ENCODE measurements at places on chromosomes 11 and 22.

- no peak for DNase-seq
Measured at GRCh38 chr11:61607920-61608599, 27.2 kb upstream of the SYT7 start.

DNA sequence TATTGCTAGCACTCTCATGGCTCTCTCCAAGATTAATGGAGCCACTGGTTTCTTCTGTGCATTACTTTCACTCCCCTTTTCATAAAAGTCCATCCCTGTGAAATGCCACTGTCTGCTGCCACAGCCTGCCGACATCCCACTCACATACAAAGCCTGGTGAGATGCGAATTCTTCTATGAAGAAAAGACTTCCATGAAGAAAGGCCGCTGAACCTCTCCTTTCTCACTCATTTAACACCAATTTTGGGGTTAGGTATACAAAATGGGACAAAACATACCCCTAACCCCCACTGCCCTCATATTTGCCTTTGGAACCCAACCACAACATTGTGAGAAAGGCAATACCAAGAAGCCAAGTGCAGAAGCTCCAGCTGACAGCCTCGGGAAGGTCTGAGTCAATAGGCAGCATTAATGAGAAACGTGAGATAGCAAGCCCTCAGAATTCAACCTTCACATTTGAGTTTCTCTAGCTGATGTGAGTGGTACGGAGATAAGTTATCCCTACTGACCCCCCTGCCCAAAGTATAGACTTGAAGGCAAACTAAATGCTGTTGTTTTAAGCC is 156.4 kb downstream of the ATG16L2 start:
- no peak for DNase-seq

DNA sequence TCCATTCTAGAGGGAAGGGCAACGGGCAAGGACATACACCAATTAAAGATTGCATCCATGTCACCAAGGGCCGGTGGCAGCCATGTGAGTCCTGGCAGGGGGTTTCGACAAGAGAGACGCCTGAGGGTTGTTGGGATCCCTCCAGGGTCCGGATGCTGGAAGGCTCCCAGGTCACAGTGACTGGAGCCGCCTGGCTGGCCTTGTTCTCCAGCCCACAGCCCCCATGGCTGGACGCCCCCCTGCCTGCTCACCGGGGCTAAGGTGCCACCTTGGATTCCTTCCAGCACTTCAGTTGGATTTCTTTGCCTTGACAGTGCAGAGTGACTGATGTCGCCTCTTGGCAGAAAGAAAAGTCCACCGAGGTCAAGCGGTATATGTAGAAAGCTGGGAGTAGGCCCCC is 42.6 kb downstream of the ANO1 start:
- no peak for DNase-seq

GRCh38 chr22:50467341-50467740 is 7.5 kb downstream of the SBF1 start:
- DNase-seq = no peak

- peak; percentile 34 for DNase-seq
Measured at GRCh38 chr22:36156515-36157419, 3.8 kb downstream of the APOL3 start.

- no peak for DNase-seq
Measured at GRCh38 chr11:114604179-114604813, 8.7 kb upstream of the NXPE4 start.

GRCh38 chr11:120569861-120570260 is 58.3 kb downstream of the GRIK4 start:
- no peak for DNase-seq

DNA sequence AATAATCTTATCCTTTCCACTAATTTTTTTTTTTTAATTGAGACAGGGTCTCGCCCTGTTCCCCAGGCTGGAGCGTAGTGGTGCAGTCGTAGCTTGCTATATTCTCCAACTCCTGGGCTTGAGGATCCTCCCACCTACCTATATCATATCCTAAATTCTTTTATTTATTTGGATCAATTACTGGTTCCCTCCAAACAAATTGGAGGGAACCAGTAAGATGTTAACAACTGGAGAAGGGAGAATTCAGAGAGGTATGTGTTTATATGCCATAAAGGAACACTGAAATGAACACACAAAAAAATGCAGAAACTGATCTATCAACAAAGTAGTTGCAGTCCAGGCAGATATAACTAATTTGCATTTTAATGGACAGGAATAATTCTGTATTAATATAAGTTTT is 63.6 kb downstream of the ATXN10 start:
- no peak for DNase-seq

DNA sequence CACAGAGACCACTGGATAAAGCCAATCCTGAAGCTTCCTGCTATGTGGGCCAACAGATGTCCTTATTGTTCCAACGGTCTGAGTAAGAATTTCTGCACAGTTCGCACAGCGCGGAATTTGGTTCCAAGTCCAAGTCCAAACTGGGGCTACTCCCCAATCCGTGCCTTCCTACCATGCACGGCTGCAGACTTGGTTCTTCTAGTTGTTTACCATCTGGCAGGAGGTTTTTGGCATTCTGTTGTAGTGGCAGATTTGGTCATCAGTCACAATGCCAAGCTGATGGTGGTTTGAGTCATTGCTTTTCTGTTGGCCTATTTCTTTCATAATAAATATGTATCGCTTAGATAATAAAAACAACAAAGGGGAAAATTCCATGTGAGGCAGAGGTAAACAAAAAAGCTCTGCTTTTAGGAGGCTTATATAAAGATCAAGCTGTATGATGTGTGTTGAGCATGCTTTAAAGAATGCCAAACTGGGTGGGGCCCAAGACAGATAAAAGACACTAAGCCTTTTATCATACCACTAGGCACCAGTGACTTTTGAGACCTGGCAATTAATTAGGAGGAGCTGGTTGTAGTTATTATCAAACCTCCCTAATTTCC is 52.5 kb upstream of the SYN3 start:
- no peak for DNase-seq

DNA sequence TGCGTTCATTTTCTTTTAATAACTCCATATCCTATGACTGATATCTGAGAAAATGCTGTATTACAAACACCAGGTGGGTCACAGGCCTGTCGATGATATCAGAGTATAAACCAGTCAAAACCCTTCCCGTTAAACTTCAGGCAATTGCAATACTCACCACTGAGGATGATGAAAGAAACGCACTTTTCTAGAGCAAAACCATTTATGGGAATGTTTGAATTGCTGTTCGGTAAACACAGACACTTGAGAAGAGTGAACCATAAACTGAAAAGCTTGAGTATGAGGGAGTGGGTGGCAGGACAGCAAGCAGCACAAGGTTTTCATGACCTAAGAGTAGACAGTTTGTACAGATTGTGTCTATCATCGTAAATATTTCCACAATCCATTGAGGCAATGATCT is 139.8 kb upstream of the CEP126 start:
- no peak for DNase-seq

GRCh38 chr22:48315439-48316256 is 1512.0 kb downstream of the BRD1 start:
- no peak for DNase-seq

DNA sequence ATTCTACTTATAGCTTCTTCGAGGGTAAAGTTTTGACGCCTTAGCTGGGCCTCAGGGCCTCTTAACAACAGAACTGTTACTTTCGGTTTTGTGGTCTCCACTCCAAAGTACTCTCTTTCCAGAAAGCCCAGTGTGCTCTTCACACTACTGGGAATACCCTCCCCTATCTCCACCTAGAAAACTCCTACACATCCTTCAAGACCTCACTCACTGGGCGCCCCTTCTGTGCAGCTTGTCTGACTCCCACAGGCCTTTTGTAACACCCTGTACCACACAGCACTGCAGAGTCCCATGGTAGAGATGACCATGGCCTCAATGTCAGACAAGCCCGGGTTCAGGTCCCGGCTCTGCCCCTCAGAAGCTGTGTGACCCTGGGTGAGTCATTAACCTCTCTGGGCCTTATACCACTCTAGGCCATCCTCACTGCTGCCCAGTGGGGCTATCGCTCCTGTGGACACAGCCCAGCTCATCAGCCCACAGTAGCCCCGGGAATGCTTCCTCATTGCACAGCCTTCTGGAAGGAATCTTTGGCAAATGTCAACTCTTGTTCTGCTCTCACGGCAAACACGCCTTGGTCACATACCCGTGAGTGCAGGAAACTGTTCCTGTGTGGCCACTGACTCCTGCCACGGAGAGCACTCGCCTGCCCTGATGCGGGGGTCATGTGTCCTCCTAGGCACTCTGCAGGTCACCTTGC is 51.4 kb downstream of the SHISAL1 start:
- no peak for DNase-seq

- DNase-seq = no peak
Measured at GRCh38 chr11:116787436-116787785, 412 bp downstream of the ZPR1 start.

DNA sequence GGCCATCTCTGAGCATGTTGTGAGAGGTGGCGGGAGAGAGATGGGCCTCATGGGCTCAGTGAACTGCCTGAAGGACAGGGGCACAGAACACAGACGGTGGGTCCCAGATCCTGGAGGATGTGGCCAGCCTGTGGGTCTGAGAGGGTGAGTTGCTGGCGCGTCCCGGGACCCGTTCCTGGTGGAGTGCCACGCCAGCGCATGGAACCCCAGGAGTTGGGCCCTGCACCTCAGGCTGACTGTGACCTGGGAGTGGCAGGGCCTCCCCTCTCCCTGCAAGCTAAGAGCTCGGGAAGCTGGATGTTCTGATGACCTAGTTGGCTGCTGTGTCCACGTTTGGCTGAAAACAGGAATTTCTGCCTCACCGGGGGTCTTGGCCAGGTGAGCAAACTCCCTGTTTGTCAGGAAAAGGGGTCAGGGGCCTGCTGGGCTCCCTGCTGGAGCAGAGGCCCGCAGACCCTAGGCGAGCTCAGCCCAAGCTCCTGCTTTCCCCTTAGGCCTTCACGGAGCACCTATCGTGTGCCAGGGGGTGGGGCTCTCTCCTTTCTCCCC is 15.0 kb downstream of the LRRC32 start:
- no peak for DNase-seq

GRCh38 chr22:37117092-37117491 is 7.6 kb upstream of the TMPRSS6 start:
- no peak for DNase-seq

GRCh38 chr22:39205344-39206021 is 39.3 kb downstream of the PDGFB start:
- peak; percentile 49 for DNase-seq

- DNase-seq = peak; percentile 82
Measured at GRCh38 chr11:123145220-123145619, 49.8 kb downstream of the CLMP start.

DNA sequence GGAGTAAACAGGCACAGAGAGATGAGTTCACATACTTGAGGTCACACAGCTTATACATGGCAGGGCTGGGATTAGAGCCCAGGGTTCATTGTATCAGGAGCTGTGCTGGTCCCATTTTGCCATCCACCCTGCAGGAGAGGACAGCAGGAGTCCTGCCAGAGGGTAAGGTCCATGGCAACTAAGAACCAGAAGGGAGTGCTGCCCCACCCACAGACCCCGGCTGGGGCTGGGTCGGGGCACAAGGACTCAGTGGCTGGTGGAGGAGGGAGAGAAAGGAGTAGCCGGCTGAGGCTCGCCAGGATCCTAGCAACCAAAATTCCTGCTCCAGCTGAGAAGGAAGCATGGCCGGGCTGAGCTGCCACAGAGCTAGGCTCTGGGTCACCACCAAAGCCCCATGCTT is 25.9 kb upstream of the TP53I11 start:
- DNase-seq = no peak

DNA sequence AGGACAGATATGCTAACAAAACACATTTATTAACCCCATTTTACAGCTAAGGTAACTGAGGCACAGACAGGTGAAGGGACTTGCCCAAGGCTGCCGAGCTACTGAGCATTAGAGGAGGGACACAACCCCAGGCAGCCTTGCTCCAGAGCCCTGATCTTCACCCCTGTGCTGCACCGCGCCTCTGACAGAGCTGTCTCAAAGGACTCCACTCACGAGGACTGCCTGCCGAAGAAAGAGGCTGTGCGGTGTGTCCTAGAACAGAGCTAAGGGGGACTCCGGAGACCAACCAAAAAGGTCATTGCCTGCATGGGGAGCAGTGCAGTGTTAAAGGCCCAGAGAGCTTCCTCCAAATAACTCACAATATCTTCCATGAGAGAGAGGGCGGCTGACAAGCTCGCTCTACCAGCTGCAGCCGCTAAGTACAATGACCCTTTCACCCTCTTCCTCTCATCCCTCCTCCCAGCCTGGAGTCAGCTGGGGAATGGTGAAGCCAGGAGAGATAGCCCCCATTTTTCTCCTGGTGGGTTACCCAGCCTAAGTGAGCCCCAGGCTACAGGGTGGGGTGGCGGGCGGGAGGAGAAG is 119.2 kb downstream of the DSCAML1 start:
- no peak for DNase-seq

- no peak for DNase-seq
Measured at GRCh38 chr11:19849107-19849789, 136.6 kb downstream of the NAV2 start.

DNA sequence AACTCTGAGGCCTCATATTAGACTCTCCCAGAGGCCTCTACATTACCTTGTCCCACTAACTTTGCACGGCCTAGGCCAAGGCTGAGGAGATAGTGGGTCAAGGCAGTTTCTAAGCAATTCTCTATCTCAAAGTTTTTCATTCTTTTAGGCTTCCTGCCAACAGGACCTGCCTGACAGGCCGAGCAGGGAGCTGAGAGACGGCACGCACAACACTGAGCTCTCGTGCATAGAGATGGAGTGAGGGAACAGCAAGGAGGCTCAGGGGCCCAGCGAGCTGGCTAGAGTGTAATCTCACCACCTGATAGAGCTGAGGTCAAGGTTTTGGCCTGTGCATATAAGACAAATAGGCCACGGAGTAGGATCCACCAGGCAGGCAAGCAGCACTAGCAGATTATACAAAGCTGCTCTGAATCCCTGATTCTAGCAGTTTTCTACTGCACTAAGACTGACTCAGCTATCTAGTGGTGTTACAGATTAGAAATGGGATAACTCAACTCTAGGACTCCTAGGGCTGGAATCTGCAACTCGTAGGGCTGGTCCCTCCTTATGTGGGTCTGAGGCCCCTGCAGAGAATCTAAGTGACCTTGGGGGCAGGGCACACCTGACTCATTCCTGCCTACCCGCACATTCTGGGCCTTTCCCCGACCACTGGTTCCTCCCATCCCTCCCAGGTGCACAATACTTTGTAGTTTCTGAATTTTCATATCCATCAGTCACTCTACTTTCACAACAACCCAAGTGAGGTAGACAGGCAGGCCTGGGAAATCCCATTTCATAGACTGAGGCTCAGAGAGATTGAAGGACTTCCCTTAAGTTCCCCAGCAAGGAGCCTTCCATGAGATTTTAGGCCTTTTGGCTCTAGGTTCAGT is 1.7 kb downstream of the CYB5R2 start:
- DNase-seq = no peak

- DNase-seq = no peak
Measured at GRCh38 chr11:11261629-11262028, 91.4 kb downstream of the CSNK2A3 start.

DNA sequence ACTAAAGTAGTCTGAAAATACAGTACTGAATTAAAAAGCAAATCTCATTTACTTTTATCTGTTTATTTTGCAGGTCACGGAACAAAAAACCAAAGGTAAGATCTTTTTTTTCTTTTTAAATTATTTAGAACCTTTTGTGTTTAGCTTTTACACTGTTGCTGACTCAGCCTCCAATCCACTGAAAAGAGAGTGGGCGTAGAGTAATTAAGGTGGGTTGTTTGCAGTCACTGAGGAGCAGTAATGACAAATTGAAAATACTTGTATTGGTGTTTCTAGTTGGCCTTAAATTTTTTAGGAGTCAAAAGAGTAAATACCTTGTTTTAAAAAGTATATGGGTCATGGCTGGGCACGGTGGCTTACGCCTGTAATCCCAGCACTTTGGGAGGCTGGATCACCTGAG is 73.4 kb downstream of the TNRC6B start:
- DNase-seq = no peak

GRCh38 chr22:47351836-47352579 is 589.6 kb downstream of the TBC1D22A start:
- no peak for DNase-seq
